Fibroblast of gingiva (primary cell): ENCODE measurements at places on chromosomes 5 and 9.

GRCh38 chr9:4086119-4087090 is 213.5 kb downstream of the GLIS3 start:
- no peak for DNase-seq

DNA sequence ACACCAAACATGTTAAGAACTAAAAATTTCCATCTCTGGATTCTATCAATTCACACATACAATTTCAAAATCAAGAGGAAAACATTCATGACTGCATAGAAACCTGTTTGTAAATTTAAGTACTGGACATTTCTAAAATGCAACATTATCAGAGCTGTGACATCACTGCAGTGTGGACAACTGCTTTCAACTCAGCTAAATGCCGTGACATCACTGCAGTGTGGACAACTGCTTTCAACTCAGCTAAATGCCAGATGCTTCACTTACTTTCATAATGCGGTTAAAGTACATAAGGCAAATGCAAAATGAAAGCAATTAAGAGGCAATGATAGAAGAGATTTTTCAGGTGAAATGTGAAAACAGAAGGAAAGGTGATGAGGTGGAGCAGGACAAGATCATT is 161.5 kb downstream of the ARL15 start:
- no peak for DNase-seq

DNA sequence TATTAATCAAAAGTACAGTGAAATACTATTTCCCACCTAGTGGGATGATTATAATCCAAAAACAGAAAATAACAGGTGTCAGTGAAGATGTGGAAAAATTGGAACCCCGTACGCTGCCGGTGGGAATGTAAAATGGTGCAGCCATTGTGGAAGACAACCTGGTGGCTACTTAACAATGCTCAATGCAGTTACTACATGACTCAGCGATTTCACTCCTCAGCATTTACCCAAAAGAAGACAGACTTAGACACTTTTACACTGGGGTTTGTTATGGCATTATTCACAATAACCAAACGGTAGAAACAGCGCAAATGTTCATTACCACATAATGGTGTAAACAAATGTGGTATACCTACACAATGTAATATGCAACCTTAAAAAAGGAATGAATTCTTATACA is 23.9 kb downstream of the SECISBP2 start:
- no peak for DNase-seq

DNA sequence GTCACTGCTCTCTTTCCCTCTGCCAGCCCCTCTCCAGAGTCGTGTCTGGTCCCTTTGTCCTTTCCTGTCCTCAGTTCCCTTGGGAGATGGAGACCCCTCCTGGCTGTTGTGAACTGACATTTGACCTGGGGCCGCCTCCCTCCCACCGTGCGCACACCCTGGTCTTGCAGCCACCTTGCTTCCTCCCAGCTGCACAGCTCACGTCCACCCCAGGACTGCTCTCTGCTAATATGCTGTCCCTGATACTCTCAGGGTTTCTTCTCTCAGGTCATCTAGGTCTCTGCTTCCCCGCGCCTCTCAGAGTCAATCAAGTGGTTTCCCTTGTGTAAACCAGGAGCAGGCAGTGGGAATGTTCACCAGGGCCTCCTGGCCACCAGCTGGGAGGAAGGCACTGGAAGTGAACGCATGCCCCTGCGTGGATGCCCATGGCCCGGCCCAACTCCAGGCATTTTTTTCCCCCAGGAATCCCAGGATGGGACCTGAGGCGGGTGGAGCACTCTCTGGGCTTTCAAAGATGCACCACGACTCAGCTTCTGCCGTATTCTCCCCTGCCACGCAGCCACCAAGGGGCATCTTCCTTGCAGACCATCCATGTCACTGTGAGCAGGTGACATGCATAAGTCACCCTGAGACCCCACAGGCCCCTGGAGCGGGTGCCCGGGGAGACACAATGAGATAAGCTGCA is 142.4 kb downstream of the OLFM1 start:
- no peak for DNase-seq

- no peak for DNase-seq
Observed at GRCh38 chr9:97518909-97519307, 17.4 kb downstream of the TMOD1 start.

DNA sequence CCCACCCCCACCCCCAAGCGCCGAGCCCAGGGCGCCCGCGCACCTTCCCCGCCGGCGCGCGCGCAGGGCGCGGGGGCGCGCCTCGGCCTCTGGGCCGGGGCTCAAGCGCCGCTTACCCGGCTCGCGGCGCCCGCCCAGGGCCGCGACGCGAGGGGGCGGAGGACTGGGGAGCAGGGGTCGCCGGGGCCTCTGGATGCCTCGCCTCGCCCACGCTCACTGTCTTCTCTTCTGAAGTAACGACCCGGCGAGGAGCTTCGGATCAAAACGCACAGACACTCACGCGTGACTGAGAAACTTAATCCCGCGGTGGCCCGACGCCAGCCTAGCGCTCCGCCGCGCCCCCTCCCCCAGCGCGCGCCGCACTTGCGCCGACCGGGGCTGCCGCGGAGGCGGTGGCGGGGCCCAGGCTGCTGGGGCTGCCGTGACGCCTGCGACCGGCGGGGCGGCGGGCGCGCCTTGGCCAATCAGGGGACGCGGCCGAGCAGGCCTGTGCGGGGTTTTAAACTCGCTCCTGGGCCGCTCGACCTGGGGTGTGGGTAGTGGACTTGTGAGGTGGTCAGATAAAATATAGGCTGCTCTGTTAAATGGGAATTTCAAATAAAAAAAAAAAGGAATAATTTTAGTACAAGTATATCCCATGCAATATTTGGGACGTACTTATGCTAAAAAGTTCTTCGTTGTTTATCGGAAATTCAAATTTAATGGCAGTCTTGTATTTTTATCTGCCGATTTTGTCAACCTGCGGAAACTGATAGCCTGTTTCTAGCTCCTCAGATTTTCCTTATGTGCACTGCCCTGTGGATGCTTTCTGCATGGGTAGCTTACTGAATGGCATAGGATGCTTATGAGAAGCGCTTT is at the start of gene MPDZ:
MPDZ (minus strand) TSS at position 409 of the 858 bp plus-strand sequence. CDS start 29,377 bp downstream, outside the sequence.
- DNase-seq: peak; percentile 47

DNA sequence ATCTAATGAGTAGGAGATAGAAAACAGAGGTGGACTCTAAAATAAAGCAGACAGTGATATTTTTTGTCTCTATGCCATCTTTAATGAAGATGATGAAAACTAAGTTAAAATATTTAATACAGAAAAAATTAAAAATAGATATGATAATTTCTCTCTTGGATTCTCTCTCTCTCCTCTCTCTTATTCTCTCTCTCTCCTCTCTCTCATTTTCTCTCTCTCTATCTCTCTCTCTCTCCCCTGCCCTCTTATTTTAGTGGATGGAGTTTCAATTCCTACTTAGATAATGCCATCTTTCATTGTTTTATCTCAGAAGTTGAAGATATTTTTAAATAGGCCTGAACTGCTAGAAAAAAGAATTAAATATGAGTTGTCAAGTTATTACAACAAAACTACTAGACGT is 38.2 kb downstream of the ESM1 start:
- DNase-seq: no peak

DNA sequence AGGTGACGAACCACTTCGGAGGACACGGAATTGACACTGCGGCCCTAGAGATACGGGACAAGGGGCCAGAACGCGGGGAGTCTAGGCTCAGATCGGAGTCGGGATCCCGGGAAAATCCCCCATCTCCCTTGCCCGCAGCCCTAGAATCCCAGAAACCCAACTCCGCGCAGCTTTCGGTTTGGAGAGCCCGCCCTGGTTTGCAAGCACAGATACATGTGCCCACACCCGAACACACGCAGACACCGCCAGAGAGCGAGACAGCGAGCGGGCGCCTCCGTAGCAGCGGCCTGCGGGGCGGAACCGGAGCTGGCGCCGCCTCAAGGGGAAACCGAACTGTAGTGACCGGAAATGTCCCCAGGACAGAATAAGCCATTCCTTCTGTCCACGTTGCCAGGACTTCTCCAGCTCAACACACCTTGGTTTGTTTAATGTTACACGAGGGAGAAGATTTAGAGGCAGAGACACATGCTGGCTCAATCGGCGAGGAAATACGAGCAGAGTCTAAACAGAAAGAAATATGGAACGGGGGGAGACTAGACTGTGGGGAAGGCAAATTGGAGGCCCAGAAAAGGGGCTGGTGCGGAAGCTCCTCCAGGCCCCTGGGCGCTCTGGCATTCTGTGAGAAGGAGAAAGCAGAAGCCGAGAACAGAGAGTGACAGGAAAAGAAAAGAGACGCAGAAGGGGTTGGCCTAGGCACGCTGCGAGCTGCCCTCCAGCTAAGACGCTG is 2.9 kb upstream of the PAX5 start:
- DNase-seq: peak; percentile 14

- no peak for DNase-seq
Observed at GRCh38 chr5:89065919-89066318, 182.9 kb upstream of the MEF2C start.

- peak; percentile 4 for DNase-seq
Observed at GRCh38 chr5:121503111-121503840, 348.4 kb upstream of the FTMT start.

- peak; percentile 84 for DNase-seq
Observed at GRCh38 chr9:115018547-115019435, 88.4 kb upstream of the TNFSF8 start.

- no peak for DNase-seq
Observed at GRCh38 chr5:43033841-43034590, 6.1 kb downstream of the ANXA2R start.

GRCh38 chr5:71905834-71906711 is 187.0 kb downstream of the CARTPT start:
- no peak for DNase-seq

GRCh38 chr9:69633716-69634115 is 38.5 kb downstream of the APBA1 start:
- DNase-seq: no peak

DNA sequence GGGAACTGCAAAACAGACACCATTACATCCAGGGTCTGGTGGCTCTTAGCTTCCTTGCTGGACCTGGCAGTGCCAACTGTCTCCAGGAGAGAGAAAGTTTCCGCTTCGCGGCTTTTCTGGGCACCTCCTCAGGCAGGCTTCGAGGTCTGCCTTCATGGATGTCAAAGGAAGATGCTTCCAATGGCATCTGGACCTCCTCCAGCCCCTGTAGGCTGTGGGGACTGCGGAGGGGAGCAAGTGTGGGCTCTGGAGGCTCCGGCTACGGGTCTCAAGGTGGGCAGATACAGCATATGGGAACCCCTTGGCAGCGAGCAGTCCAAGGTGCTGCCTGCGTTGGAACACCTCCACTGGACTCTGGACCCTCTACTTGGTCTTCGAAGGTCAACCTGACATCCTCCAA is 6.0 kb downstream of the C9orf50 start:
- no peak for DNase-seq

DNA sequence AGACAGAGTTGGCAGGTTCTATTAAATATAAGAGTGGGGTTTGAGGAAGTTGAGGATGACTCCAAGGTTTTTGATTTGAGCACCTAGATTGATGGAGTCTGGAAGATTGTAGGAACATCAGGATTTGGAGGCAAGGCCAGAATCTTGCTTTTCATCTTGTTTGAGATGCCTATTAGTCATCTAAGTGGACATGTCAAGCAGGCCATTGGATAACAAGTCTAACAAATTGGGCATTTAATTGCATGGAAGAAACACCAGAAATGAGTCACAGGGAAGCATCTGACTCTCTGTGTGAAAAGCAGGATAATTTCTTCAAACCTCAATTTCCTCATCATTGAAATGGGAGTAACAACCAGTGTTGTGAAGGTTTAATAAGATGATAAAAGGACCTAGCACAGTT is 53.3 kb upstream of the ARL15 start:
- no peak for DNase-seq

GRCh38 chr5:39064450-39064849 is 9.7 kb downstream of the RICTOR start:
- DNase-seq: no peak

DNA sequence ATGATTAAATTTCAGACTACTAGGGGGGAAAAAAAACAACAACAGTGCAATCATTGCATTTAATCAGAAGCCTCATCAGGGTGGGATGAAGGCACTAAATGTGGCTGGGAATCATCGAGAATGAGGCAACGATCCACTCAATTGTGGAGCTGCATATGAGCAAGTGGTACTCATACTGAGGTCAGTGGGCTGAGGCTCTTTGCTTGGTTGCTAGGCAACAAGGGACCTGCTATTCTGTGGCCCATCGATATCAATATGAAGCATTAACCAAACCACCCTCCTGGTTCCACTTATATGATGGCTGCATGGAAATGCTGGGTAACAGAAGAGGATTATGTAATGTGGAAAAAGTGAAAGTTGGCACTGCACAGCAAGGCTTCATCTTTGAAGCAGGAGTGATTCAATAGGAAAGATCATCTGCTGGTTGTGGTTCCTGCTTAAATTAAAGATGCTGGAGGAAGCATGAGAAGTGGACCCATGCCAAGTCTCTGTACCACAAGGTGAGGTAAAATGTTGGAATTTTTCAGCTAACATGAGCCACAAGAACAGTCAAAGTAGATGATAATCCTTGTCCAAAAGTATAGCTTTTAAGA is 159.8 kb upstream of the HMHB1 start:
- no peak for DNase-seq

- DNase-seq: peak; percentile 21
Observed at GRCh38 chr5:53170746-53171349, 61.3 kb upstream of the MOCS2 start.

DNA sequence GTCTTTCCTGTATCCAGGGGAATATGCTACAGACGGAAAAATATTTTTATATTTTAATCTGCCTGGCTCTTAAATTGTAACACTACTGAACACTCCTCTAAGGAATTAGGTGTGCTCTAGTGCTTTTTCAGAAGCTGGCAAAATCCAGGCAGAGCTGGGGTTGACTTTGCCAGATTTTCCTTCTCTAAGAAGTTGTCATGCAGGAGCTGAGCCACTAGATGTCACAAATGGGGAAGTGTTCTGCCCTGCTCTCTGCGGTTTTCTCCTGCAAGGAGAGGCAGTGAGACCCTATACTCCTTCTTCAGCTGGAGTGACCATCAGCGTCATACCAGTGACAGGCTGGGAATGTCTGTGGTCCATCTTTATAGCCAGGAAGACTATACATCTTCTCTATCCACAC is 112.5 kb downstream of the HAPLN1 start:
- peak; percentile 41 for DNase-seq

DNA sequence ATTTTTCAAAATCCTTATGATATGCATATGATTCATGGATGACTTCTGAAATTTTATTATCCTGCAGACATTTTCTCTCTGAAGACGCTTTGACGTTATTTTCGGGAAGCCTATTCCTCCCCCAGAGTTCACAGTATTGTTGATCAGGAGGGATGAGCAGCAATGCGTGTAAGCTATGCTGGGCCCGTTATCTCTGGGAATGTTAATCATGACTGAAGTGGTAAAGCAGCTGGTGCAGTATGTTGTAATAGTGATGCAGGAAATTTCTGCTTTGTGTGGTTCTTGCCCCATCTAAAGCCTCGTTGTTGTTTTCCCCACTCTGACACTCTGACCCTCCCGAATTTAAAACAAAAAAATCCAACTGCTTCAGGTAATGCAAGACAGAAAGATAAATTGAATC is 1797.8 kb upstream of the WWC1 start:
- no peak for DNase-seq

DNA sequence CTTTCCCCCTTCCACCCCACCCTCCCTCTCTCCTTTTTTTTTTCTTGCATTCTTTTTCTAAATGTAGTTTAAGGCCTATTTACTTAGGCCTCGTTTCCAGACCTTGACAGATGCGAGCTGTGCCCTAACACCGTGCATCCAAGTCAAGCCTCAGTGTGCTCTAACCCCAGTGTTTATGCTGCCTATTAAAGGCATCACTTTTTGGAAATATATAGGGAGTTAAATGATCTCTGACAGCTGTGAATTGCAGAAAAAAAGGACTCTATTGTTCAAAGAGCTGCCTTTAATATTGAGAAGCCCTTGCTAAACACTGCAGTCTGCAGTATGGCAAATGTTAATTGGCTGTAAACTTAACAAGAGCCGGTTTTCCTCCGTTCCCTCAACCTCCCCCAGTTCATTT is 270.4 kb upstream of the TUT7 start:
- no peak for DNase-seq

GRCh38 chr9:129336601-129337331 is 158.7 kb upstream of the IER5L start:
- peak; percentile 69 for DNase-seq
